ENCODE measurements at places on chromosomes 13 and 19.

- DNase-seq = peak; percentile 72
These were observed 33.6 kb downstream of the ZNF383 start for GRCh38 chr19:37251308-37252229.

GRCh38 chr19:44401139-44402115 is at the start of gene ZNF285:
Gene ZNF285 (minus strand): TSS chr19:44401608. CDS start chr19:44397213, 4,395 bp downstream.
- DNase-seq = peak; percentile 90

DNA sequence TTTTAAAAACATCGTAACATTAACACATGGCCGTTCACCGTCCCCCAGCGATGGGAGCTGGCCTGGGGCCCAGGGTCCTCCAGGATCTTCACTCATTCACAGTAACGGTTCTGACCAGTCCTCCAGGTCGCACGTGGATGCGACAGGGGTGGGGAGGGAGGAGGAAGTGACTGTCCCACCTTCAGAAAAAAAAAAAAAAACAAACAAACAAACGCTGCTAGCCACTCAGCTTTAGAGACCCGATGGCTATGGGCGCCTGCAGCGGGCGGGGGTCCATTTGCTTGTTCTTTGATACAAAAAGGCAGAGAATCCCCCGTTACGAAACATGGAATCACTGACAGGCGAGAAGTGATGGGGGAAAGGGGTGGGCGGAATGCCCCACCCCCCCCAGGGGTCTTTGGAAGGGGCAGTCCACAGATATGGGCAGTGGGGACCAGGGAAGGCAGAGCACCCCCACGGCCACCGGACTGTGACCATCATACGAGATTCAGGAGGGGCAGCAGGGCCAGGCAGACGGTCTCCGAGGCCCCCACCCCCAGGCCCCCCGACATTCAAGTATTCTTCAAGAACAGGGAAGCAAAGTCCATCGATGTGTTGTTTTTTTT is 13.3 kb downstream of the MKNK2 start:
- no peak for DNase-seq

DNA sequence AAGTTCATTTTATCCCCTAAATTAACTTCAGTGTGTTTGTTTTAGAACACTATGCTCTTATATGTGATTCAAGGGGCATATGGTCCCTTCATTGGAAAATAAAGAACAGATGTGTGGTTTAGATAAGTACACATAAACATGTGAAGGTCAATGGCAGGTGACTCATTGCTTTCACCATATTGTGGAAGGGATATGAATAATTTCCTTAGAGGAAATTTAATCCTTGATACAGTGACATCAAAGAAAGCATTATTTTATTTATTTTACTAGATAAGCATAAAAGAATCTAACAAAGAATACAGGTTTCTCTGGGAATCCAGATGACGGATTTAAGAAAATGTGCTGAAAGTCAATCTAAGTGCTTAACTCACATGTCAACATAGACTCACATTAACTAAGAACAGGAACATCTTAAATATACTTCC is 373.5 kb downstream of the KCTD12 start:
- DNase-seq = no peak

GRCh38 chr13:112160558-112160957 is 93.6 kb downstream of the SOX1 start:
- no peak for DNase-seq

DNA sequence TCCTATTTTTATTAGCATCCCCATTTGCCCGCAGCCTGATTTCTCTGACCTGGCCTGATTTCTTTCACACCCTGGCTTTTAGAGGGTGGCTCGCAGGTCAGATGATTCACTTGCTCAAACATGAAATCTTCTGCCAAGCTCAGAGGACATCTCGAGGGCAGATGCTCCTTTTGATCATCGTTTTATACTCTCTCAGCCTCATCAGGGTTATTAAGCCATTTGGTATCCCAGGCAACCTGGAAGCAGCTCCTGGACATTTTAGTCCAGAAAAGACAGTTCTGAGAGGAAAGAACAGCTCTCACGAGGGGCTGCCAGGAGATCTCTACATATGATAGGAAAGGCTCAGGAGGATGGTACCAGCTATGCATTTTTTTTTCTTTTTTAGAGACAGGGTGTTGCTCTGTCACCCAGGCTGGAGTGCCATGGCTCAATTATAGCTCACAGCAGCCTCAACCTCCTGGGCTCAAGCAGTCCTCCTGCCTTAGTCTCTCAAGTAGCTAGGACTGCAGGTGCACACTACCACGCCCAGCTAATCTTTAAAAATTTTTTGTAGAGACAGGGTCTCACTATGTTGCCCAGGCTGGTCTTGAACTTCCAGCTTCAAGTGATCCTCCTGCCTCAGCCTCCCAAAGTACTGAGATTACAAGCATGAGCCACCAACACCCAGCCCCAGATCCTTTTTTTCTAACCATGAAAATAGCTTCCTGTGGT is 165.4 kb downstream of the KATNAL1 start:
- DNase-seq = no peak

GRCh38 chr13:23703246-23703860 is 133.1 kb downstream of the TNFRSF19 start:
- no peak for DNase-seq

- DNase-seq = no peak
These were observed 277.3 kb downstream of the FOXO1 start for GRCh38 chr13:40389081-40389641.

GRCh38 chr13:83633746-83634145 is 248.5 kb downstream of the SLITRK1 start:
- DNase-seq = no peak

DNA sequence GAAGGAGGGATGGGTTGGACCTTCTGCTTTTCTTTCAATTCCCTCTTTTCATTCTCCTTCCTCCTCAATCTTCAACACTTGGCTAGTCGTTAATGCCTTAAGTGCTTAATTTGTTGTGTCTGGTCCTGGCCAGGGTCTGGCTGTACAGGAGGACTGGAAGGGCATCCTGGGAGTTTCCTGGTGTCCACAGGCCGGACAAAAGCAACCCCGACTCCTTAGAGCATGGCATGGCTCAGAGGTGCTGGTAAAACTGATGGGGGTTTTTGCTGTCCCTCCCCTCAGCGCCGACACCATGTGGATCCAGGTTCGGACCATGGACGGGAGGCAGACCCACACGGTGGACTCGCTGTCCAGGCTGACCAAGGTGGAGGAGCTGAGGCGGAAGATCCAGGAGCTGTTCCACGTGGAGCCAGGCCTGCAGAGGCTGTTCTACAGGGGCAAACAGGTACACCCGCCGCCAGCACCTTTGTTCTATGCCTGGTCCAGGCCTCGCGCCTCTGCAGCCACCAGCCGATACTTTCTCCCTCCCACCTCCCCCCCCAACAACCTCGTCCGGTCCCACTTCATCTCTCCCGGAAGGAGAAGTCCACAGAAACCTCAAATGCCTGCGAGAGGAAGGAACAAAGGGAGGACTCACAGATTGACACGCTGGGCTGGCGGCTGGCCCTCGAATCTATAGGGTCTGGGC is 1.4 kb downstream of the UHRF1 start:
- DNase-seq = no peak

DNA sequence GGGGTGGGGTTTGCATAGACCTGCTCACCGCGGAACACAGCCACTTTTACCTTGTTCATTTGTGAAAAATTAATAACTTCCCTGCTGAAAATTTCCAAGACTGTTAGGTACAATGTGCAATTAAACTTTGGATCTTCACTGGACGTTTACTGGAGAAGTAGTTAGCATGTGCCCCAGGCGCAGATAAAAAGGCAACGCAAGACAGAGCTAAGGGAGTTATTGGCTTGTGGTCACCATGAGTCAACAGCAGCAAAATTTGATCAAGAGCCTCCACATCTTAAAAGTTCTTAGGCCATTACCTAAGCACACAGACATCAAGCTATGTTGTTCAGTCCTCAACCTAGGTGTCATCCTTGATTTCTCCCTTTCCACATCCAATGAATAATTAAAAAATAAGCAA is 257.0 kb downstream of the LHFPL6 start:
- no peak for DNase-seq

DNA sequence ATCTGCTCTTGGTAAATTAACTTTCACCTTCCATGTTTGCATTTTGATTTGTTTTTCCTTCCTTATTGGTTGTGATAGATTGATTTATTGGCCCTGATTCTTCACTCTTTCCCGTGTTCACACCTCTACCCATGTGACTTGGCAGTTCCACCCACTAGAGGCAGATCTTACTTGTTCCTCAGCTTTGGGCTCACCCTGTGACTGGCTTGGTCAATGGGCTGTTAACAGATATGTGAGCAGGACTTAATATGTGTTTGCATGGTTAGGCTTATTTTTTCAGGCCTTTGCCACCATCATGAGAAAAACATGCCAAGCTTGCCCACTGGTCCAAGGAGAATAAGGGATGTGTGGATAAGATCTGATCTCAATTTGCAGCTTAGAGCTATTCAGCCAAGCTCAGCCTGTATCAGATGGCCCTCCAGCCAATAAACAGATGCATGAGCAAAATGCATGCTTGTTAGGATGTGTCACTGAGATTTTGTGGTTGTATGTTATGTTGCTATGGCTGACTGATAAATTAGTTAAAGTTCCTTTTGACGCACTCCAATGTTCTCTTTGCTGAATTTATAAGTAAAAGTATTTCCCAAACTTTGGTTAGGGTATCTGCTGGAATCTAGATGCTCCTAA is 48.0 kb downstream of the RGCC start:
- DNase-seq = no peak

DNA sequence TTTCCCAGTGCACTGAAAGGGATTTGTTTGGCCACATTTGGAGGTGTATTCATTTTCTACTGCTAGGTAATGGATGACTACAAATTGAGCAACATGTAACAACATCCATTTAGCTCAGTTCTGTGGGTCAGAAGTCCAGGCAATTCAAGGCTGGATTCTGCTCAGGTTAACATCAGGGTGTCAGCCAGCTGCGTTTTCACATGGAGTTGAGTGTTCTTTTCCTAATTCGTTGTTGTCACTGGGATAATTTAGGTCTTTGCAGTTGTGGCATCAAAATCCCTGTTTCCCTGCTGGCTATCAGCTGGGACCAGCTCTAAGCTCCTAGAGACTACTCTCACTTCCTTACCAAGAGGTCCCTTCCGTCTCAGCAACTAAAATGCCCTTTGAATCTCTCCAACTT is 25.4 kb downstream of the MIR17HG start:
- DNase-seq = no peak

DNA sequence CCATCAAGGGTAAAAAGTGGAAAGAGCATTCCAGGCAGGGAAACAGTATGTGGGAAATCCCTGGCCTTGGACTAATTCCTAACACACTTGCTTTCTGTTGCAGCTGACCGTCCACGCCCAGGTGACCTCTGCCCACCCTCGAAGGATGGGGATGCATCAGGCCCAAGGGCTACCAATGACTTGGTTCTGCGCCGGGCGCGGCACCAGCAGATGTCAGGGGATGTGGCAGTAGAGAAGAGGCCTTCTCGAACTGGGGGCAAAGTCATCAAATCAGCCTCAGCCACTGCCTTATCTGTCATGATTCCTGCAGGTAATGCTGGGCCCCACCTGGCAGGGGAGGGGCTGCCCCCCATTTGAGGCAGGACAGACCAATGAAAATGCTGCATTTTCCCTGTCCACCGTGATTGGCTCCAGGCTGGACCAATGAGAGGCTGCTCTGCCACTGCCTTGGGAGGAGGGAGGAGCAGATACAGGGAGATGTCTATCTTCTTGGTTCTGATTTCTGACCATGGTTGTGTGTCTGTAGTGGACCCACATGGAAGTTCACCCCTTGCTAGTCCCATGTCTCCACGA is 12.6 kb downstream of the DNASE2 start:
- no peak for DNase-seq

DNA sequence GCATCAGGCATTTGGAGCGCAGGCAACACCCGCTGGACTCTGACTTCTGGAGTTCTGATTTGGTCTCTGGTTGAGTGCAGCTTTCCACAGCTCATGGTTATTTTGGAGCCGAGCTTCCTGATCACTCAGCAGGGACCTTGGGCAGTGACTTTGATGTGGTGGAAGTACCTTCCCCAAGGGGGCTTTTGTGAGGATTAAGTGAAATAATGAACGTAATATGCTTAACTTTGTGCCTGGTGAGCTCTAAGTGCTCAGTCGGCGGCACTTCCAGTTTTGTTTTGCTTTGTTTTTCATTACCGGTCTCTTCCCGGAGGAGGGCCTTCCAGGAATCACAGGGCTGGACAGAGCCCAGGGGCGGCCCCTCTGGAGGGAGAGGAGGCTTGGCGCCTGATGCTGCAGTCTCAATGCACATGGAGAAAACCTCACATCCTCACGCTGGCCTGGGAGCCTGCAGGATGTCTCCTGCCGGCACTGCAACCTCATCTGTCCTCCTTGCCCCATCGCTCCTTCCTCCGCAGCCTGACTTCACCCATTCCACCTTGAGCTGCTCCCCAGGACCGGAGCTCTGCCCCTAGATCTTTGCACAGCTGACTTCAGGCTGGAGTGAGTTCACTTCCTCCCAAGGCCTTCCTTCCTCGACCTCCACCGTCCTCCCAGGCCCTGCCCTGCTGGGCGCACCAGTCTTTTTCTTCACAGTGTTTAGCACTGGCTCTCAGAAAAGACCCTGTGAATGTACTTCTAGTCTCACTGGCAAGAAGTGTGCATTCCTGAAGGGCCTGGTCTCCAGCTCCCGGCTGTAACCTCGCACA is 1.5 kb downstream of the PLEKHF1 start:
- DNase-seq = no peak

GRCh38 chr13:92463134-92463533 is 763.5 kb upstream of the GPC6 start:
- no peak for DNase-seq

DNA sequence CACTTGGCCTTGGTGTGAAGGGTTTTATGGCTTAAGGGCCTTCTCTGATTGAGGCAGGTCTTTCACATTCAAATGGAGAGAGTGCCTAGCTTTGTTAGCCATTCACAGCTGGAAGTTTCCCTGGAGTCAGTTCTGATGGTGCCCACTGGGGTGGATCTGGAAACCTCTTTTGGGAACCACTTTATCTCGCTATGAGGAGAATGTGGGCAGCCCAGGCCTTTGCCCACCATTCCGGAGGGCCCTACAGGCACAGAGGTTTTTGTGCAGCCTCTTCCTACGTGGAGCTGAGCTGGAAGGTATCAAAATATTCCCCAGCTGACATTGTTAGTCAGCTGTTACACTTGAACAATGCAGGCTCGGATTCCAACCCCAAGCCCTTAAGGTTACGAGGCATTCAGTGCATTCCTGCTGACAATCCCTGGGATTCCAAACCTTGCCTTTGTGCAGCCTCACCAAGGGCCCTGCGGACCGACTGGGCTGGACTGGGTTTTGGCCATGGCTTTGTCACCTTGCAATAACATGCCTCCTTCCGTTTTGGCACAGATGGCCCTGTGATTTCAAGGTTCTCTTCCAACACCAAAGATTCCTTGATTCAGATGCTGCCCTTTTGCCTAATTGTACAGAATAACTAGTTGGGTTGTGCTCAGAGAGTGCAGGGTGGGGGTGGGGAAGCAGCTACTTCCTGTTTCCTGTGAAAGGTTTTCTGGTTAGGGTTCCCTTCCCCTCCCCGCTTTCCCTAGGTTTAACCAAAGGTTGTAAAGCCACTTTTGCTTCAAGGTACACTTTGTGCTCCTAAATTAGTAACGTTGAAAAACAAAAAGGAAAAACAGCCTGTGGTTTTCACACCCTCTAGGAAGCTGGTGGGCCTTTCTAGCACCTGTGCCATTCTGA is 27.0 kb downstream of the SAE1 start:
- no peak for DNase-seq

DNA sequence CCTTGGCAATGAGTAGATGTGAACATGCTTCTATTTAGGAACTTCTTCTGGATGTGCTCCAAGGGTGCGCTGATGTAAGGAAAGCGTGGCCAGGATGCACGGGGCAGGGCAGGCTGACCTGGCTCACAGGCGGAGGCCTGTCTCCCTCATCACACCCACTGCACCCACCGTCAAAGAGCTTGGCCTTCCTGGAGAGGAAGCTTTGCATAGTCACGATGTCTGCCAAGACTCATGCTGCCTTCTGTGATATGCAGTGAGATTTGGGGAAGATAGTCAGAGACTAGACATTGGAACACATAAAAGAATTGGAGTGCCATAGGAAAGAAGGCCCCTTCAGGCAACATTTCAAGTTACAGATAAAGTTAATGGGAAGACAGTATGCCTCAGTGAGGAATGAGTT is 82.0 kb downstream of the MYO16 start:
- DNase-seq = no peak

Data from right renal cortex interstitium (tissue), 3 donors.